Mesothelial cell of epicardium (in vitro differentiated cells): ENCODE measurements at places on chromosomes 4 and X. TPM values are rescaled to one million over a fixed set of nuclear protein-coding genes. Genes with fewer than 3 reads are reported as not detected.

Gene BMP2K
- total RNA-seq = 22.2 to 23.2 TPM (median 22.3 TPM) in 3 replicates

Gene RBMX
- 369 to 373 TPM (median 371 TPM) in 3 replicates for total RNA-seq

Gene LDB2
- 4.6 to 7.6 TPM (median 7.3 TPM) in 3 replicates for total RNA-seq

Gene PWWP3B
- total RNA-seq = 3.9 to 4.1 TPM (median 4.0 TPM) in 3 replicates

Gene FANCB
- total RNA-seq = 6.0 to 7.6 TPM (median 6.2 TPM) in 3 replicates

Gene DTHD1
- not detected in 3 replicates for total RNA-seq

Gene HMX1
- 0.27 to 0.92 TPM (median 0.81 TPM) in 3 replicates for total RNA-seq

Gene LINC00632
- 283 to 308 TPM (median 293 TPM) in 3 replicates for total RNA-seq

Gene FMR1NB
- not detected in 3 replicates for total RNA-seq

Gene PCDH19
- total RNA-seq = 6.8 to 9.4 TPM (median 8.0 TPM) in 3 replicates

Gene GASK1B
- total RNA-seq = 28.3 to 29.1 TPM (median 29.0 TPM) in 3 replicates

Gene MAGEA1
- not detected in 3 replicates for total RNA-seq

Gene CASK
- 61.6 to 70.3 TPM (median 63.8 TPM) in 3 replicates for total RNA-seq

Gene ODAPH
- total RNA-seq = 0.35 to 1.1 TPM (median 0.57 TPM) in 3 replicates

Gene FNIP2
- 31.4 to 32.9 TPM (median 32.1 TPM) in 3 replicates for total RNA-seq

Gene PNMA5
- total RNA-seq = not detected in 3 replicates

Gene TMEM47
- total RNA-seq = 11.1 to 11.8 TPM (median 11.8 TPM) in 3 replicates

Gene INPP4B
- 26.1 to 35.4 TPM (median 27.9 TPM) in 3 replicates for total RNA-seq

Gene TCEAL4
- 59.8 to 64.6 TPM (median 63.1 TPM) in 3 replicates for total RNA-seq

Gene MAML3
- total RNA-seq = 24.8 to 26.9 TPM (median 26.0 TPM) in 3 replicates

Gene IL2
- total RNA-seq = not detected in 3 replicates

Gene CENPVL2
- 0.31 to 0.68 TPM (median 0.49 TPM) in 3 replicates for total RNA-seq

Gene JAKMIP1
- total RNA-seq = not detected in 3 replicates

Gene SMIM10
- 3.0 to 4.0 TPM (median 3.7 TPM) in 3 replicates for total RNA-seq

Gene KLHL5
- total RNA-seq = 27.9 to 34.7 TPM (median 30.5 TPM) in 3 replicates

Gene DMRTC1
- total RNA-seq = 0.65 to 2.1 TPM (median 0.88 TPM) in 3 replicates

Gene BST1
- 0.42 to 1.0 TPM (median 0.58 TPM) in 3 replicates for total RNA-seq

Gene CSAG1
- not detected in 3 replicates for total RNA-seq

Gene PDE5A
- total RNA-seq = 24.2 to 27.4 TPM (median 27.1 TPM) in 3 replicates

Gene P2RY8
- not detected in 3 replicates for total RNA-seq

Gene CRLF2
- total RNA-seq = not detected in 3 replicates

Gene WWC2
- 61.7 to 64.1 TPM (median 62.5 TPM) in 3 replicates for total RNA-seq

Gene DIPK2B
- not detected in 3 replicates for total RNA-seq

Gene YY2
- 3.6 to 4.1 TPM (median 3.7 TPM) in 3 replicates for total RNA-seq

Gene MAGEA2
- total RNA-seq = not detected in 3 replicates
